ENCODE measurements at places on chromosomes 16 and 17.

- DNase-seq, result no peak
These were observed 15.8 kb upstream of the BRD7 start for GRCh38 chr16:50384500-50385135.

DNA sequence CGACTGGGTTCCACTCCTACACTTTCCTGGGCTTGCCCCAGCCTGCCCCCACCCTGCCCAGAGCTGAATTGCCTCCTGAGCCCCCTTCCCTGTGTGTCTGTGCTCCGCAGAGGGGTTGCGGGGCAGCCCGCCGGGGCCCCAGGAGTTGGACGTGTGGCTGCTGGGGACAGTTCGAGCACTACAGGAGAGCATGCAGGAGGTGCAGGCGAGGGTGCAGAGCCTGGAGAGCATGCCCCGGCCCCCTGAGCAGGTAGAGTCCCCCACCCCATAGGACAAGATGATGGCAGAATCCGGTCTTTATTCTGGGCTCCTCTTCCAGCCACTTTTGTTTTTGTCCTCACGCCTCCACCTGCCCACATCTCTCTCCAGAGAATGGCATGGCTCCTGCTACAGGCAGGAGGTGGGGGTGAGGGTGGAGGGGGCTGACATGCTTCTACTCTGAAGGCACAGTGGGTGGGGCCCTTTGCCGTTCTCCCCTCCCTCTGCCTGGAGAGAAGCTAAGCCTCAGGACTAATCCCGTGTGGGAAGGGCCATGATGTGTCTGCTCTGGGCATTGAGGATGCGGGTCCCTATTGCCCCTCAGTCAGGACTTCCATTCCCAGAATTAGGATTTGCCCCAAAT, 3.5 kb downstream of the ACBD4 start:
- DNase-seq, result no peak

DNA sequence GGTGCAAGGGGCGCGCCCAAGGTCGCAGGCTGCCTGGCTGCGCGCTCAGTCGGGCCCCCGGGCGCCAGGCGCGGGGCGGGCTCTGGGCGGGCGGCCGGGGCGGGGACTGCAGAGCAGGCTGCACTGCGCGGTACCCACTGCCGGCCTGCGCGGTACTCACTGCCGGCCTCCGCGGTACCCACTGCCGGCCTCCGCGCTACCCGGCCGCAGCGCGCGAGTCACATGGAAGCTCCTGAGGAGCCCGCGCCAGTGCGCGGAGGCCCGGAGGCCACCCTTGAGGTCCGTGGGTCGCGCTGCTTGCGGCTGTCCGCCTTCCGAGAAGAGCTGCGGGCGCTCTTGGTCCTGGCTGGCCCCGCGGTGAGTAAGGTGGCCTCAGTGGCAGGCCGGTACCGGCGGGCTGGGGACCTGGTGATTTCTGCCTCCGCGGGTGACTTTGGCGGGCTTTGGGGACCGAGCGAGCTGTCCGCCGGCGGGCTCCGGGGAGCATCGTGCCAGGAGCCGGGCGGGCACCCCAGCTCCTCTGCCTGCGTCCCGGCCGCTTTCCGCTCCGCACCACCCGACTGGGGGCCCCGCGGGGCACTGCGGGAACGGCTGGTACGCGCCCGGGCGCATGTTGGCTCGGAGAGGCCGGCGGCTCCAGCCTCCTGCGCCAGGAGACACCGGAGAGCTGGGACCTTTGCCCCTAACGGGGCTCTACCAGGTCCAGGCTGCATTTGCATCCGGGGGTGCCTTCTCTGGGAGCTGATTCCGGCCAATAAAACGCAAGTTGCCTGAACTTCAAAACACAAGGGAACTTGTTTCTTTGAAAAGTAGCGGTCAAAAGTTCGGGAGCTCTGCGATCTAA, at the start of gene SLC47A1:
Gene SLC47A1, plus strand, starts transcription at position 137 of the 844 bp plus-strand sequence. Its CDS starts 86 bp downstream, at position 223.
- DNase-seq, result peak; percentile 23

DNA sequence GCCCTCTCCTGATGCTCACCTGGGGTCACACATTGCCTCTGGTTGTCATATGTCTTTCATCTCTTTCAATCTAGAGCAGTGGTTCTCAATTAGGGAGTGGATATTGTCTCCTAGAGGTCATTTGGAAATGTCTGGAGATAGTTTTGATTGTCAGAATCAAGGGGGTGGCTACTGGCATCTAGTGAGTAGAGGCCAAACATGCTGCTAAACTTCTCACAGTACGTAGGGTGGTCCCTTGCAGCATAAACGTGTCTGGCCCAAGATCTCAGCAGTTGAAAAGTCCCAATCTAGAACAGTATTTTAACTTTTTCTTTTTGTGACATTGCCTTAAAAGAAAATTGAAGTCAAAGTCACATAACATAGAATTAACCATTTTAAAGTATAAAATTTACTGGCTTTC, 30.5 kb upstream of the SLC5A10 start:
- DNase-seq, result no peak

- no peak for DNase-seq
These were observed 6.0 kb upstream of the EZH1 start for GRCh38 chr17:42750739-42751344.

DNA sequence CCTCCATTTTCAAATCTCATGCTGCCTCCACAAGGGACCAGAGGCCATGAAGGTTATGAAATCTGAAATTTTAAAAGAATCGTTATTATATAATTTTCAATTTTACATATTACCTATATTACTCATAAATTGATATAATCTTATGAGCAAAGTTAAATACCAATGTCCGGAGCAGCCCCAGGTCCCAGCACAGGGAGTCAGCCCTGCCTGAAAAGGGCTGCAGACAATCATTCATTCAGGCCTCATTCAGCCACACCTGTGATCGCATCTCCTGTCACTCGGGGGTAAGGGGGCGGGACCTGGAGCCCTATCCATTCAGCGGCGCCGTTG, 172.5 kb downstream of the AHSP start:
- no peak for DNase-seq

- DNase-seq, result no peak
These were observed 6.6 kb downstream of the PDP2 start for GRCh38 chr16:66886914-66887313.

- DNase-seq, result no peak
These were observed 101.9 kb downstream of the ZFHX3 start for GRCh38 chr16:72946063-72946462.

- DNase-seq, result no peak
These were observed 1.5 kb downstream of the ADGRG3 start for GRCh38 chr16:57669476-57670162.

Measured in stimulated activated naive CD8-positive, alpha-beta T cell treated with anti-CD3 and anti-CD28 coated beads, Interleukin-15, Interleukin-2, amounts not matched to agents 100 U/mL and 50 U/mL, for 24 hours (primary cell).